ENCODE measurements at places on chromosomes 3 and 15.

GRCh38 chr3:45139372-45140140 is 6.6 kb downstream of the CDCP1 start:
- DNase-seq, result peak; percentile 31

GRCh38 chr3:46113608-46114007 is 86.3 kb upstream of the XCR1 start:
- DNase-seq, result no peak

GRCh38 chr15:69161079-69161877 is 843 bp downstream of the GLCE start:
- DNase-seq, result peak; percentile 26

GRCh38 chr3:98536456-98537017 is 4.8 kb downstream of the GPR15 start:
- DNase-seq, result no peak

DNA sequence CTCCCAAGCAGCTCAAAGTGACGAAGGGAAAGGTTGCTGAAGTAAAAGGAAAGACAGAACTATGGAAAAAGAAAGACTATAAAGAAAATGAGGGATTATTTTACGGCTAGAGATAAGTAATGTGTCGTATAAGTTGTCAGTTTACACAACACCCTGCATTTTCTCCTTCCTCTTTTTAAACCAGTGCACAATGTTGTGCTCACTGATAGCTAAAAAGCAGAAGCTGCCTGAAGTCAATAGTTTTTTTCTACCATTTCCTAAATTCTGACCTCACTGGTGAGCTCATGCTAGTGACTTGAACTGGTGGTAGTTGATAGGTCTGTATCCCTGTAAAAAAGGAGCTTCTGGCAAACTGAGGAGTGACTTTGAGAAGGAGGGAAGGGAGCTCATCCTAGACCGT is 368.6 kb upstream of the GBE1 start:
- no peak for DNase-seq

DNA sequence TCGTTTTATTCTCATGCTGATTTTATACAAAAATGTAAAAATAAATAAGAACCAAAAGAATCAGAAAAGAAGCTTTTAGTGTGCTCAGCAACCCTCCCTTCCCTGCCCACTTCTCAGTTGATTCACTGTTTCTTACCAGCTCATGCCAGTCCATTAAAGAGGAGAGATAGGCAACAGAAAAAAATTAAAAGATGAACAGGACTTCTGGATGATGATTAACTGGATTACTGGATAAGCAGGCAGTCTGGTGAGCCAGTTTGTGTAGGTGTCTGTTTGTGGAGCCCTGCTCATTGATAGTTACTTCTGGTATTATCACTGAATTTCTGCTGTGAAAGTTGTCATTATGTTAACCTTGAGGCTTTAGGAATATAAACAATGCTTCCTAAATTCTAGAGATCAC is 15.1 kb upstream of the GPR171 start:
- DNase-seq, result no peak

DNA sequence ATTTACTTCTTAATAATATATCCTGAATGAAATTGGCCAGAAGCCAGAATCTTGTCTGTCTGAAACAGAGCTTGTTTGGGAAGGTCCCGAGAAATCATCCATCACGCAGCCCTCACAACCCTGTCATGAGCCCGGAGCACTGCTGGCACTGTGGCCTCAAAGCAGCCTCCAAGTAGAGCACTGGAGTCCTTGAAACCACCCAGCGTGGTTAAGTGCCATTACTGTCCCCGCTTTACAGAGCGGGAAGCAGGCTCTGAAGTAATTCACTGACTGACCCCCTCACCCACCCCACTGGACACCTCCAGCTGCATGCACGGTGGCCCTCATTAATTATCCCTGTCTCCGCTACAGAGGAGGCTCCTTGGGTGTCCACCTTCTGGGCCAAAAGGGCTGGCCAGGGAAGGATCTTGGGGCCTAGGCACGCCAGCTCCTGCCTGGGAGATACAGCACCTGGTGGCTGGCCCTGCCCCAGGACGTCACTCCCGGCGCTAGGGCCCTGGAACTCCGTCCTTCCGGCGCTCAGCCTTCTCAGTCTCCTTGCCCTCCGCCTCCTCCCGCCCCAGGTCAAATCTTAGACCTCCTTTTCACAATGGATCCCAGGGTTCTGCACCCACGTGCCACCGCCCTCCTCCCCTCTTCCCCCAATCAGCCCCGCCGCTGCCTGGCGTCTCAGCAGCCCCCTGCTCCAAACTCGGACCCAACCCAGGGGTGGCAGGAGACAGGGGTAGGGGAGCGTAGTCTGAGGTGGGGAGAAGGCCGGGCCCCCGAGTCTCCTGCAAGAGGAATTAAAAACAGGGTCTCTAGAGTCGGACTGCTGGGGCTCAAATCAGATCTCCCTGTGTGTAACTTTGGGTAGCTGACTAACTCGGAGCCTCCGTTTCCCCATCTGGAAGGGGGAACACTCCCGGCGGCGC is 1.1 kb downstream of the TKT start:
- DNase-seq, result peak; percentile 49

DNA sequence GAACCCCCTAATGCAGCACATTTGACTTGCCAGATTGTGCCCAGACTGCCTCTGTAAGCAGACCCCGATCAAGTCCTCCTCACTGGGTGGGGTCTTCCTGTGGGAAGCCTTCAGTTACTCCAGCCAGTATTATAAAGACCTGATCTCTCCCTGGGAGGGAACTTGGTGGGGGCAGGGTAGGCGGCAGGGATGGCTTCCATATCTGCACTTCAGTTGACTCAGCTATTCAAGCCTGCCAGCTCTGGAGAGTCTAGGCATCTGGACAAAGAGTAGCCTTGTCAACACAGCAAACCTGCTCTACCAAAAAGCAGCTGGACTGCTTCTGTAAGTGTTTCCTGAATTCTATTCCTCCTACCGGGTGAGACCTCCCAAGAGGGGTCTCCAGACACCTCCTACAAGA is 21.0 kb upstream of the SLC25A38 start:
- no peak for DNase-seq

DNA sequence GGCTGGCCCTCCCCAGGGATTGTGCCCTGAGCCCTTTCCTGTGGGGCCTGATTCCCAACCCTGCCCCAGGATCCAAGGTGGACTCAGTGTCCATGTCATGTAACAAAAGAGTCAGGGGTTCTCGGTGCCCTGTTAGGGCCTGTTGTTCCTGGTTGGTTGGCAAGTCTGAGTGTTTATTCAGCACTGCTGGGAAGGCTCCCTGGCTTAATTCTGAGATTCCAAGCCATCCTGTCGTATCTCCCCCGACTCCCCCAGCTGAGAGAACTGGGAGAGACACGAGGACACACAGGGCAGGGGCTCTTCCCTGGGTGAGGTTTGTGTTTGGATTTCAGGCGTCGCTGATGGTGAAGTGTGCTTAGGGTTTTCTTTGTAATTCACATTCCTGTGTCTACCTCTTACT is 78.3 kb downstream of the EEFSEC start:
- DNase-seq, result no peak

- DNase-seq, result no peak
Observed at GRCh38 chr15:27399241-27399640, 428.3 kb downstream of the GABRG3 start.

DNA sequence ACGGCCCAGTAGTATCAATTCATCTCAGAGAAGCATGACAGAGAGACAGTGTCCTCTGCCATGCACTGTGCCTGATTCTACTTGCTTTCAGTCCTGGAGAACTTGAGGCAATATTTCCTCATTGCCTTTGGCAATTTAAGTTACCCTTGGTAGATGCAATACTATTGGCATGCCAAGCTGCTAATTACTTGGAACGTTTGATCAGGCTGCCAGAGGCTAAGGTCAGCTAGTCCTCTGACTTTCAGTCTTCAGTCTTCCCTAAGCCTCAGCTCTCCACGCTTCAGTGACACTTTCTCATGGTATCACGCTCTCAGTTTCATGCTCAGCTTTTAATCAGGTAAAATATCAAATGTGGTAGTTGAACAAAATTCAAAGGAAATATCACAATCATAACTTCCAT is 13.1 kb upstream of the OSBPL11 start:
- no peak for DNase-seq

DNA sequence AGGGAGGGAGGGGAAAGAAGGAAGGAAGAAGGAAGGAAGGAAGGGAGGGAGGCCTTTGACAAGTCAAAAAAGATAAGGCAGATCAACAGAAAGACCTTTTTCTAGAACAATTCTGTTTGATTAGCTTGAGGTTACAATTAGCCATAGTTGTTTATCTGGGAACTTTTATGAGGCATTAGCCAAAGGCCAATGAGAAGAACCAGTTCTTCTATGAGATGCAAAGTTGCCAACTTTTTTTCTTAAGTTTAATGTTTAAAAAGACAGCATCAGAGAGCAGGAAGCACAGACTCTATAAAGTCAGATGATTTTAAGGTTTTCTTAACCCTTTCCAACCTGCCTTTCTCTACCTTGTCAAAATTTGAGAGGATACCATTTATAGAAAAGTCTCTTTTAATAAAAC is 301.3 kb upstream of the NR2F2 start:
- DNase-seq, result no peak

DNA sequence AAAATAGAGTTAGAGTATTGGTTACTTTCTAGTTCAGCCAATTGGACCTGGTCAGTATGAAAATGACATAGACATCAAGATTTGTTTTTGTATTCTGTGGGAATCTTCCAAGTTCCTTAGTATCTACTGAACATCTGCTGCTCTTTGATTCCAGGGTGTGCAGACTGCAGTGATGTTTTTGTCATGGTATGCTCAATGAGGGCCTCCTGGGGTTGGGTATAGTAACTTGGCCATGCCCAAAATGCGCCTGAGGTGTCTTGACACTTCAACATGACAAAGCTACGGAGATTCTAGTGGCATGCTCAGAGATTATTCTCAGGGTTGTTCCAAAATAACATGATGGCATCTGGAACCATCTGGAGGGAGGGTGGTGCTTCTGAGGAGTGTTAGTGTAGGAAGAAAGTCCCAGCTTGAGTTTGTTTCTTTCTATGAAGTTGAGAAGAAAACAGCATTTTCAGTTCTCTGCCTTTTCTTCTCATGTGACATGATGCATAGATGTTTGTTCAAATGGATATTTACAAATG is 313.5 kb upstream of the TBL1XR1 start:
- no peak for DNase-seq

DNA sequence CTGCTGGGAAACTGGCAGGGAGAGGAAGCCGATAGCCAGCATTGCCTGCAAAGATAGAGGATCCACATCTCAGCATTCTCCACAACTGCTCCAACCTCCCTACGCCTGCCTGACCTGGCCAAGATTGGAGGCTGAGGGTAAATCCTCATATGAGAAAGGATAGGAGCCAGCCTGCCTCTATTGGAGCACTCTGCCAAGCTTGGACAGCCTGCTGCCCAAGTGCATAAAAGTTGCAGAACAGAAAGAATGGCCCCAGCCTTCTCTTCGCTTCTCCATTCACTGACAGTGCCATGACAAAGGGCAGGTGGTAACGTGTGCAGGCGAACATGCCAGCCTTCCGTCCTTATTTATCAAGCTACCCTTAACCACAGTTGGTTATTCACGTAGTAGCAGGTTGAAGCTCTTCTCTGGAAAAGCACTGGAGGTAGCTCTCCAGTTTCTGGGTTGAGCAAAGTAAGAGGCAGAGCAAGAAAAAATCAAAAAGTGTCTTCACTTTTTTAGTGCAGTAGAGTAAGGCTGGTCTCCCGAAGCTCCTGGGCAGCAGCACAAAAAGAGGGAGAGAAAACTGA is 4.3 kb downstream of the BMF start:
- DNase-seq, result peak; percentile 19

DNA sequence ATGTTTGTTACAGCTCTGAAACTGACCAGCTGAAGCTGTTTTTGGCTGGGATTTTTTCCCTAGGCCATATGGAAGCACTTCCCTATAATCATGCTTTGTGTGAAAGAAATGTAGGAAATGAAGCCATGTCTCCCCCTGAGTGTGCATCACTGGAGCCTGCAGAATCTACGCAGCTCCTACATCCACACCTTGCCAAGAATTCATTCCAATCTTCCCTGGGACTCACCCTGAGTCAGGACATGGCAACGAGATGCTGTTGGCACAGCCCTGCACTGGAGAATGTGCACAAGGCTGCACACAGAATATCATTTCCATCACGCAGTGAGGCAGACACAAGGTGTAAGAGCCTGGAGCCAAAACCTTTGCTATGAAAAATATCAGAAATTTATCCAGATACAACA is 189.5 kb downstream of the ADAMTSL3 start:
- DNase-seq, result no peak

GRCh38 chr3:63324621-63325020 is 46.5 kb downstream of the SYNPR start:
- no peak for DNase-seq

- no peak for DNase-seq
Observed at GRCh38 chr3:190848870-190849269, 13.6 kb downstream of the GMNC start.

DNA sequence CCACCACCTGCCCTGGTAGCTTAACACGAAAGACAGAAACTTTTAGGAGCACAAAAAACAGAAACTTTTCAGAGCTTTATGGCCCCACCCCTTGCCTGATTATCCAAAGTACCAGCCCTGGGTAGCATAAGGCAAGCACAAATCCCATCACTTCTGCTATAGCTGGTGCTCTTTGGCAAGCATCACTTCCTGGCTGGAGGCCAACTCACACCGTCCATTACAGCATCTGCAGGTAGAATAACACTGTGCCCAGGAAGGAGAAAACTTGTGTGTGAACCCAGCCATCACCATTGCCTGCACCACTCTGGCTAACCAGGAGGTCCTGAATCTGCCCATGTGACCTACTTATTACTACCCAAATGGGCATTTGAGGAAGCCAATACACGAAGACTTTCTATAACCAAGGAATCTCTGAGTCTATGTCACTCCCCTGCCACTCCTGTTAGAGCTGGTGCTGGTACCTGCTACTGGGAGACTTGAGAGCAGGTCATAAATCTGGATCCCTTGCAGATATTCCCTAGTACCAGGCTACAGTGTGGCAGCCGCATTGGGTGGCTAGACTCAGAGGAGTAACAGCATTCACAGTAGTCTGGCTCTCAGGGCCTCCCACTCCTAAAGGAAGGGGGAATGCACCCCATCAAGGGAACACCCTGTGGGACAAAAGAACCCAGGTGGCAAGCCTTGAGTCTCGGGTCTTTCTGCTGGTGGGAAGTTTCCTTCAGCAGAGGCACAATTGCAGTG is 73.3 kb upstream of the AKAP13 start:
- no peak for DNase-seq

DNA sequence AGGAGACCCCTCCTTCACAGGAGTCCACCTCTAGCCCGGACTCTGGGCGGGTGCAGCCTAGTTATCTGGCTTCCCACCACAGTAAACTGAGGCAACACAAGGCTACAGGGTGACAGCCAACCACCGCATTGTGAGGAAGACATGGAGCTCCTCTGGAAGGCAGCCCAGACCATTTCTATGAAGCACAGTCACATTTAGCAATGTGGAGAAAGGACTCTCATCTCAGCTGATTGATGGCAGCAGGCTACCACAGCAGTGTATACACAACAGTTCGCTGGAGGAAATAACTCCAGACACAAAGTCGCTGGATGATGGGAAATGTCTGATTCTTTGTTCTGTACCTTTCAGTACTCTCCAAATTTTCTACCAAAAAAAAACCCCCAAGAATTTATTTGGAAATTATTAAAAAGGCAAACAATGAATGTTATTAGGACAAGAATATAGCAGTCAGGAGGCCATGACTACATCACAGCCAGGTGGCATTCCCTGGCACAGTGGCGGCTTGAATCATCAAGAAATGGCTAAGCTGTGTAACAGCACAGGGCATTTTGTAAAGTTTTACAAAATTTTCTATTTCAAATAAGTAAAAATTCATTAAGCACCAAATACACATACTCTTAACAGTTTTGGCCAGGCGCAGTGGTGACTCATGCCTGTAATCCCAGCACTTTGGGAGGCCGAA is 40.1 kb downstream of the FAN1 start:
- DNase-seq, result no peak

Data from uterus (tissue), 4 donors.